ENCODE measurements at places on chromosomes 13 and 19.

DNA sequence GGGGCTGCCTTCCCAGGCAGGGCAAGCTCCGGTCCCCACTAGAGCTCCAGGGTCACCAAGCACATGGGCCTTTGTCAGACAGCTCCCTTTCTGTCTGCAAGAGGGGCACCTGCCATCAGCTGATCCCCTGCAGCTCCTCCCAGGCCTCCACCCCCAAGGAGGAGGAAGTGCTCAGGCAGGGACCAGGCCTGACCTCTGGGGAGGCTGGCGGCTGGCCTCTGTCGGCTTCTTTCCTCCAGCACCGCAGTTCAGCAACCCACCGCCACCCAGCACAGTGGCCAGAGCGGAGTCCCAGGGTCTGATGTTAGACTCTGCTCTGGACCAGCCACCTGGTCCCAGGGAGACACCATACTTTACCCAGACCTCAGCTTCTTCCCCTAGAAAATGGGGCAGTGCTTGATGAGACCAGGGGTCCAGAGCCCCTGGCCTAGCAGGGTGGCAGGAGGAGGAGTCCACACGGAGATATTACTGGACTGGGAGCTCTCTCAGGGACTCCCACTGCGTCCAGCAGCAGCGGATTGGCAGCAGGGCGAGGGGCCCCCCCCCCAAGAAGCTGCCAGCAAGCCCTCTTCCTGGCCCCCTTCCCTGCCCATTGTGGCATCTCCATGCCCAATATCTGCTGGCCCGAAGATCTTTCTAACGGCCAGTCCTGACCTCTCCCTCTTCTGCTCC lies 24.1 kb downstream of the NKPD1 start:
- no peak for DNase-seq

DNA sequence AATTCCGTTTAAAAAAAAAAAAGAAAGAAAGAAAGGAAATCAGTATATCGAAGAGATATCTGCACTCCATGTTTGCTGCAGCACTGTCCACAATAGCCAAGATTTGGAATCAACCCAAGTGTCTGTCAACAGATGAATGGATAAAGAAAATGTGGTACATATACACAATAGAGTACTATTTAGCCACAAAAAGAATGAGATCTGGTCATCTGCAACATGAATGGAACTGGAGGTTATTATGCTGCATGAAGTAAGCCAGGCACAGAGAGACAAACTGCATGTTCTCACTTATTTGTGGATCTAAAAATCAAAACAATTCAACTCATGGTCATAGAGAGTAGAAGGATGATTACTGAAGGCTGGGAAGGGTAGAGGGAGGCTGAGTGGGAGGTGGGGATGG lies 16.3 kb downstream of the ZNF565 start:
- no peak for DNase-seq

DNA sequence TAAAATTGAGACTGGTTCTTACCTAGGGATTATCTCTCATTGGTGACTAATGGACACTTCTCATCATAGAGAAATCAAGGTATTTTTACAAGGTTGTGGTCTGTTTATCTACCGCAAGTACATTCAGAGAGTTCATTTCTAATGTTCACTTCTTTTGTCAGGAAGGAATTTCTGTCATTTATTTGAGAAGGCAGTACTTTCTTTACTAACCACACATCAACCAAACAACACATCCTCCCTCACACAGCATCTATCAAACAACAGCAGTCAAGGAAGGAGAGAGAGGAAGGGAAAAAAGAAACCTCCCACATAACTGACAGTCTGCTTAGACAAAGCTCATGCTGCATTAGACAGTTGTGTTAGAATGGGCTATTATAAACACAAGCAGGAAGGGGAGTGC lies 182.3 kb upstream of the KLF12 start:
- no peak for DNase-seq

DNA sequence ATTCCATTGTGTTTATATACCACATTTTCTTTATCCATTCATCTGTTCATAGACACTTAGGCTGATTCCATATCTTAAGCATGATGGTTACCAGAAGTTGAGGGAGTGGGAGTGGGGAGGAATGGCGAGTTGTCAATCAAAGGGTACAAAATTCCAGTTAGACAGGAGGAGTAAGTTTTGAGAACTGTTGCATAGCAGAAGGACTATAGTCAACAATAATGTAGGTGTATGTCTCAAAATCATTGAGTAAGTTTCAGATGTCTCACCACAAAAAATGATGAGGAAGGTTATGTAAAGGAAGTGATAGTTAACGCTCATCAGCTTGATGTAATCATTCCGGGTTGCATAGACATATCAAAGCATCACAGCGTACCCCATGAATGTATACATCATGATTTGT lies 4.6 kb upstream of the UBL3 start:
- DNase-seq, result no peak

DNA sequence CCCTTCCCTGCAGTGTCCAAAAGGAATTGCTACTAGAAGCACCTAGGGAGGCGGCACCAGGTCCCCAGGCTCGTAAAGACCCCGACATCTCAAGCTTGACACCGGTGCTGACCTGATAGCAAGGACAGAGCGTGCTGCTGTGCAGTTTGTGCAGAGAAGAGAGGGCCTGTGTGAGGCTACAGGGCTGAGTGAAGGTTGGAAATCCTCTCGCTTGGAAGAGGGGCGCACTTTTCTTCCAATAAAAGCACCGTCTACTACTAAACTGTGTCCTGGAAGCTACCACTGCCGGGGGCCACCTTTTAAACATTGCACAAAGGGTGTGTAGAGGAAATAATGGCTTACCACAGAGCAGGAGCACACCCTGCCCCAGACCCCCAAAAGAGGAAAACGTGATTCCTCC lies 11.0 kb downstream of the TMEM272 start:
- no peak for DNase-seq

- no peak for DNase-seq
These were observed 96.7 kb upstream of the TRPC4 start for GRCh38 chr13:37966266-37966665.

DNA sequence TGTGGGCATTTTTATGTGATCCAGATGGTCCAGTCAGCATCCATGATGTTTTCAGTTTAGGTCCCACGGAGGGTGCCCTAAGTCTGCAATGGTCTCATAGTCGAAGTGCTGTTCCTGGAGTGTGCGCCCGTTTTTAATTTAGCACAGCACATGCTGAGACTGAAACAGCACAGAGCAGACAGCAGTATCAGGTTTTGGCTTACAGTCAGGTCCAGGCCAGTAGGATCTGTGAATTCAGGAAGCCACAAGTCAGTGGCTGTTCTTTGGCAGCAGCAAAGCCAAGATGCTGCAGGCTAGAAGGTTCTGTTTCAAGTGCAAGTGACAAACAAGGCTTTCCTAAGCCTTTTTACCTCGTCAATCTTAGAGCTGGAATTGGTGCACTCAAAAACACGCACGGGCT lies 18.3 kb downstream of the FBXO27 start:
- no peak for DNase-seq

DNA sequence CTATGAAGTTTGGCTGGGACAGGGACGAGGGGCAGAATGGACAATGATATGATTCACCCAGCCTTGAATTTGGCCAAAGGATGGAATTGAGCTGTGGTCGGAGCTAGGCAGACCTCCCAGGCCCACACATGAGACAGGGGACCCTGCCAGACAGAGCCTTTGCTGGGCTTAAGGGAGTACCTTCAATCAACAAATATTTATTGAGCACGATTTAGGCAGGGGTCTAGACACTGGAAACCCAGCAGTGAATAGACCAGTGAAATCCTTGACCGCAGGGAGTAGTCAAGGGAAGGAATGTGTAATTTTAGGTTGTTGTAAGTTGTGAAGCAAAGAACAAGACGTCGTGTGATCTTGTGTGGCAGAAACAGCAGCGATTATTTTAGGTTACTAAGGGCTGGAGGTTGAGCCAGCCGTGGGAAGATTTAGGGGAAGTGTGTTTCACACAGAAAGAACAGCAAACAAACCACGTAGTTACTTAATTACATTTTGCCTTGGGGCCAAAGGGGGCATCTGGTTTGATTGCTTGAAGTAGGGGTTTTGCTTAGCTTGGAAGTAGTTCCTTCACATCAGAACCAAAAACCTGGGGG lies 16.9 kb upstream of the AP1M2 start:
- DNase-seq, result peak; percentile 27

- no peak for DNase-seq
These were observed 239.0 kb downstream of the RGCC start for GRCh38 chr13:41696163-41697003.

DNA sequence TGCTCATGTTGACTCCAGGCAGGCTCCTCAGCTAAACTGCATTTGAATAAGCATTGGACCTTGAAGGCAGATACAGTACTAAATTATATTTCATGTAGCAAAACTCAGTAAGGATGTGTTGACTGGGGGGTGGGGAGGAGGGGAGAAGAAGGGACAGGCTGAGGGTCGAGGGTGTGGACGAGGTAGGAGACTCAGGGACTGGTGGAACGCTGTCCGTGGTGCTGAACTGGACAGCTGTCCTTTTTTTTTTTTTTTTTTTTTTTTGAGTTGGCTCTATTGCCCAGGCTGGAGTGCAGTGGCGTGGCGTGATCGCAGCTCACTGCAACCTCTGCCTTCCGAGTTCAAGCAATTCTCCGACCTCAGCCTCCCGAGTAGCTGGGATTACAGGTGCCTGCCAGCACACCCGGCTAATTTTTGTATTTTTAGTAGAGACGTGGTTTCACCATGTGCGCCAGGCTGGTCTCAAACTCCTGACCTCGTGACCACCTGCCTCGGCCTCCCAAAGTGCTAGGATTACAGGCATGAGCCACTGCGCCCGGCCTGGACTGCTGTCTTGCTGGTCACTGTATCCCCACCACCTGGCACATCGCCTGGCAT lies 33.2 kb upstream of the CASP14 start:
- no peak for DNase-seq

- DNase-seq, result no peak
These were observed 1.7 kb downstream of the CTXN1 start for GRCh38 chr19:7924241-7924640.

- DNase-seq, result no peak
These were observed 962 bp upstream of the JAK3 start for GRCh38 chr19:17848595-17849292.

GRCh38 chr13:54758795-54759194 lies 1730.2 kb downstream of the OLFM4 start:
- no peak for DNase-seq

DNA sequence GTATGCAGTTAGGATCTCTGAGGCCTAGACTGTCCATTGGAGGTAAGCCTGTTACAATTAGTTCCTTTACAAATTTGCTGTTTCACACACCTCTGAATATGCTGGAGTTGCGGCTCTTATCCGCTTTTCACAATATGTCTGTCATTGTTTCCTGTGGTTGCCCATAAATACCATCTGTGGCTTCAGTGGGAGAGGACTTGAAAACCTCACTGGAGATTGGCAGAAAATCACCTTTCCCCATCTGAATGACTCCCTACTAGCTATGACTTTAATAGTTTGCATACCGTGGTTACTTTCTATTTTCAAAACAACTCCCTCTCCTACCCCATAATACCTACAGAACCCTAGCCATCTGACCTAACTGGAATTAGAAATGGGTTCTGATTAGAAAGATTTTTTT lies 454.3 kb downstream of the PCDH17 start:
- DNase-seq, result no peak

DNA sequence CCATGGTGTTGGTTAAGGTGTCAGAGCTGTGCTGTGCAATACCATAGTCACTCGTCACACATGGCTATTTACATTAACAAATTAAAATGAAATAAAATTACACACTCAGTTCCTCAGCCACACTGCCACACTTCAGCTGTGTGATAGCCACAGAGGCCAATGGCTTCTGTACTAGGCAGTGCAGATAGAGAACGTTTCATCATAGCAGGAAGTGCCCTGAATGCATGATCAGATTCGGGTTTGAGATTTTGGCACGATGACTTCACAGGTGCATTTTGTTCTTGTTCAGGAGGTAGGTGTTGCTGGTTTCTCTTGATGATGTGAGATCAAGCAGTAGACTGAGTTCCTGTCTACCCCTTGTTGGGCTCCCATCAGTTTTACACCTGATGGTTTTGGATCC lies 6.5 kb downstream of the ARMC6 start:
- DNase-seq, result no peak

GRCh38 chr13:64438084-64438483 lies 2792.1 kb downstream of the PCDH9 start:
- no peak for DNase-seq

DNA sequence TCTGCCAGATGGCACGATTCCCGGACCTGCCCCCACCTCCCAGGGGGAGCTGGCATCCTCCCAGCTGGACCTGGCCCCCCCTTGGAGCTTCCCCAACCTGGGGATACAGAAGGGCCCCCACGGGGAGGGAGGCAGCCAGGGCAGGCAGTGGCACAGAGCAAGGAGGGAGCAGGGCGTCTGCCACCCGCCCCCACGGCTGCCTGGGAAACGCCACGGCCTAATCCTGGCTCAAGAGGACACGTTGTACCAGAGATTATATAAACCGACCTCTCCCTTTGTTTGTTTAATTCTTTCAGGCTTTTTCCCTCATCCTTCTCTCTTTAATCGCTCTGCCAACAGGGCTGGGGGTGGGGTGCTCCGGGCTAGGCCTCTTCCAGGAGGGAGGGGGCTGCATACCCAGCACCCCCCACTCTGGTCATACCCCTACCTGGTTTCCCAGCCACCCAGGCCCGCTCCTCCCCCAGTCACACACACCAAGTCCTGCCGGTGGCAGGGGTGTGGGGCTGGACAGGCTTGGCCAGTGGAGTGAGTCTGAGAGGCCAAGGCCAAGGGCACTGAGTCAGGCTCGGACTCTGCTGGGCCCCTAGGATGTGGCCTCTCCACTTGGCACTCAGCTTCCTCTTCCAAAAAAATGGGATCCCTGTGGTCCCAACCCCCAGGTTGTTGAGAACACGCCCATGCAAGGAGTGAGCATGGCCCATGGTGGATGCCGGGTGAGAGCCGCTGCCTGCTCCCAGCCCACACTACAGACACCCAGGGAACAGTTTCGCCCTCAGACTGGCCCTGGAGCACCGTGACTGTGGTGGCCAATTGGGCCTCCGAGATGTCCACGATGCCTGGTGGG lies 29.5 kb upstream of the NFIC start:
- no peak for DNase-seq

DNA sequence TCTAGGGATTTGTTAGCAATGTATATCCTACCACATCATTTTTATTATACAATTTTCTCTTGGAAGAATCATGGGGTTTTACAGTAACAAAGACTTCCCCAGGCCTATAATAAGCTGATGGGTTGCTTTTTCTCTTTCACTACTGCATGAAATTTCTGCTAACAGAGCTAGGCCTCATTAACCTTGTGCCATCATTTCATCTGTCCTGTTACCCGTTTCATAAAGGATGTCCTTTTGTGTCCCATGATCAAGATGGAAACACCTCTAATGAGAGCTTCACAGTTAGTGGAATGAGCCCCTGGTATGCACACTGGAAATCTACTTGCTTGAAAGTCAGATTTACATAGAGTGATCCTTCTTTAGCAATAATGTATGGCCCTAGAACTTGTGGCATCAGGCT lies 138.7 kb downstream of the RXFP2 start:
- DNase-seq, result no peak
